ENCODE measurements at places on chromosomes 12 and 14.

DNA sequence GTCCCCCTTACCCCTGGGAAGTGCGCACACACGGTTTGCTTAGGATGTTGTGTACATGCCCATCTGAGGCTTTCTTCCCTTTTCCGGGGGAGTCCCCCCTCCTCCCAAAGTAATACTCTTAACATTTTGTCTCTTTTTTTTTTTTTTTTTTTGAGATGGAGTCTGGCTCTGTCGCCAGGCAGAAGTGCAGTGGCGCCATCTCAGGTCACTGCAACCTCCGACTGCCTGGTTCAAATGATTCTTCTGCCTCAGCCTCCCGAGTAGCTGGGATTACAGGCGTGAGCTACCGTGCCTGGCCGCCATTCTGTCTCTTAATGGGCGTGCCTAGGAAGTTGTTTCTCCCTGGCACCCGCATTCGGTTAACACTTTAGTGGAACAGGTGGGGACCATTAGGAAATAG, 4.5 kb upstream of the GMFB start:
- peak; percentile 34 for DNase-seq

GRCh38 chr12:7271893-7272514, 31.9 kb upstream of the ACSM4 start:
- no peak for DNase-seq

- DNase-seq: no peak
These were observed 320.4 kb downstream of the BCL11B start for GRCh38 chr14:98951521-98952152.

- DNase-seq: no peak
These were observed 257.2 kb upstream of the PRICKLE1 start for GRCh38 chr12:42846782-42847181.

- DNase-seq: no peak
These were observed 275.6 kb downstream of the AACS start for GRCh38 chr12:125340791-125341190.

GRCh38 chr14:76498463-76498935, 122.6 kb downstream of the ESRRB start:
- DNase-seq: no peak

DNA sequence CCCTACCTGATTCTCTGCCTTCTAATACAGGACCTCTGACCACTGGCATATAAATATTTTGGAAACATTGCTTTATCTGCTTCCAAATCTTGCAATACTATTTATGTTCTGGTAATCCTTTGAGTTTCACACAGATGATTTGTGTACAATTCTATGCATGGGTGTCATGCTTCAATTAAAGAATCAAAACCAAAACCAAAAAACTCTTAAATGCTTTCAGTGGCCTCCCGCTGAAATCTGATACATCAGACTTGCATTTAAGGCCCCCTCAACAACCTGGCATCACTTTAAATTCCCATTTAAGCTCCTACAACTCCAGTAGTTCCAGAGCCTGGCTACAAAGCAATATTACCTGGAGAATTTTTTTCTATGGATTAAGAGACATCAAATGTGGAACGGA, 221.7 kb upstream of the NAV3 start:
- DNase-seq: no peak

DNA sequence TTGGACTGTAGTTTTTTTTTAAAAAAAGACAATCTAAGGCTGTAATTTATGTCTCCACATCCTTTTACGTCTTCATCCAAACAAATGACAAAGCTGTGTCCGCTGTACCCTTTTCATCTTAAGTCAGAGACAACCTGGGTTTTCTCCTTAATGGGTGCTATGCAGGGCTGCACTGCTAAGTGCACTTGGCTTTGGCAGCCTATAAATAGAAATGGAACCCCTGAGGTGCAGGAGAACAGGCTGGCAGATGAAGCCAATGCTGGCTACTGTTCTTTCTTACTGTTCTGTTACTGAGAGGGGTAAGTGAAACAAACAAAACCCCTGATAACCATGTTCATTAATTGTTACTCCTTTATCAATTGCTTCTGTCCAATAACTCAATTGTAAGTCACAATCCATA, 47.1 kb upstream of the KICS2 start:
- DNase-seq: no peak

- peak; percentile 18 for DNase-seq
These were observed 38.0 kb upstream of the FKBP4 start for GRCh38 chr12:2756756-2757155.

DNA sequence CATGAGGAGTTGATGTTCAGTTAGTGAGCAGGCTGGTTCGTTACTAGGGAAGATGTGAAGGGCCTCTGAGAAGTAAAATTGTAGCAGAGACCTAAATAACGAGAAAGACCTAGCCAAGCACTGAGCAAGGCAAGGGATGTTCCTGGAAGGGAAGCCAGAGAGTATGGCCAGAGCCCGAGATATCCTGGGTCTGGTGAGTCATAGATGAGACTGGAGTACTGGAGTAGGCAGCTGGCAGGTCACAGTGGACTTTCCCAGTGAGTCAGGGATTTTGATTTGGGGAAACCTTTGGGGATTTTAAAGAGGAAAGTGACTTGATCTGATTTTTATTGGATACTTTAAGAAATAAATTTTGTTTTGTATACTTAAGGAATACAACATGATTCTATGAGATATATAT, 369.0 kb downstream of the DIO2 start:
- no peak for DNase-seq

- DNase-seq: peak; percentile 78
These were observed 702 bp downstream of the FAM222A start for GRCh38 chr12:109714141-109714912.

DNA sequence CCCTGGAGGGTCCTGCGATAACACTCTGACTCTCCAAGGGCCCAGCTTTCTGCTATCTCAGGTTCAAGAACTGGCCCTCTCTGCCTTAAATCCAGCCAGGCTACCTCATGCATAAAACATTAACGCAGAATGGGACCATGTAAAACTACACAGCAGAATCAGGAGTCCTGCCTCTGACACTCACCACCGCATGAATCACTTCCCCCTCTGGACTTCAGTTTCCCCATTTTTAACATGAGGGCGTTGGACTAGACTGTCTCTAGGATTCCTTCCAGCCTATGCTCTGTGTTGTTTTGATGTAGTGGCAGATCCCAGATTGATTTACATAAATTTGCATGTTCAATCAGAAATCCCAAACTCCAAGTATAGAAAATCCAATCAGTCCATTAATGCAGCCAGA, 3.3 kb downstream of the NCKAP5L start:
- no peak for DNase-seq

DNA sequence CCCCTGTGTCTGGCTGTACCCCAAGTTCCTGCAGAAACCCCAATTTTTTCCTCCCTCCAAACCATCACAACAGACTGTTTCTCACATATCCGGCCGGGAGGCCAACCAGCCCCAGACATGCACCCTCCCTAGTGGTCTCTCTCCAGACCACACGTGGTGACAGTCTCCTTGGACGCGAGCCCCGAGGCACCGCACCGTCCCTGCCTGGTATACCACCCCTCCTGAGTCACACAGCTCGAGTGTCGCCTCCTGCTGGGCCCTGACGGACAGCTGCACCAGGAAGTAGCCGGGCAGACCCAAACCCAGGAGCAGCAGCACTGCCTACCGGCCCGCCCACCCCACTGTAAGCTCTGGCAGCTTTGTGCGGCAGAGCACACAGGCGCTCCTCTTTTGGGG, 97.4 kb downstream of the RFLNA start:
- DNase-seq: peak; percentile 68

- DNase-seq: no peak
These were observed 164.3 kb downstream of the SLC5A8 start for GRCh38 chr12:101045486-101046464.

GRCh38 chr12:93663729-93664084, 13.5 kb upstream of the CRADD start:
- DNase-seq: no peak

- no peak for DNase-seq
These were observed 110.1 kb downstream of the SYNE2 start for GRCh38 chr14:63962906-63963305.

DNA sequence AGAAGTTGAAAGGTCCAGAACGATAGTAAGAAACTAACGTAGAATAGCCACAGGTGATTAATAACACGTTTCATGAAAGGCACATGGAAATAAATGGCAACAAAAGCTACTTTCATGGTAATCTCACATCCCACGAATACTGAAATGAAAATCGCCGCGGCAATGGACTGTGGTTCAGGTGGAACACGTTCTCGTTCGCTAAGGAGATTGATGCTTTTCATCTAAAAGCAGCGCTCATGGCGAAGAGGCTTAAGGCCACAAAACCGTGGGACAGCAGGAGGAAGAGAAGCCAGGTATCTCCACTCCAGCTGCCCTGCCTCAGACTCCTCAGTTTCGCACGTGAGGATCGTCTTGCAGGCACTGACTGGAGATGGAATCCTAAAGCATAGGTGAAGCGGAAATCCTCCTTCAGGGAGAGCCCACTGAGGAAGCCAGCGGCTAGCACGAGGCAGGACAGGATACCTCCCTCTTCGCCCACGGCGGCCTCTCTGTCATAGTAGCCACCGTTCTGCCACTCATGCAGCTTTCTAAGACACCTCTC, 696 bp upstream of the GPHN start:
- no peak for DNase-seq

- no peak for DNase-seq
These were observed 34.1 kb upstream of the SPTSSA start for GRCh38 chr14:34496007-34496678.

GRCh38 chr12:62799126-62799736, 135.7 kb downstream of the PPM1H start:
- peak; percentile 81 for DNase-seq

DNA sequence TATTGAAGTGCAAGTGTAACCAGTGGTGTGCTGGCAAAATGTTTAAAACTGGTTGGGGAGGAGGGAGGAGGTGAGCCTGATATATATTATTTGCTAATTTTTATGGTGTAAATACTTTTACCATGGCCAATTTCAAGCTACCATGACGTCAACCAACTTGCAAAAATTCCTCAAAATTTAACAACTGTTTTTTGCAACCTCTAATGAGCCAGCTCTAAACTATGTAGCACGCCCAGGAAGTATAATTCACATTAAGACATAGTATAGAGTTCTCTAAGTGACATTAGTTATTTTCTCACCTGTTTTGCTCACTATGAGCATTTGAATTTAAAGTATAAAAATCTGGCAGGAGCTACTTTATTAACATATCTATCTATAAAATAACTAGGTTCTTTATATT, 41.4 kb downstream of the ATL1 start:
- DNase-seq: no peak
